ENCODE measurements at places on chromosomes 11 and 22.

DNA sequence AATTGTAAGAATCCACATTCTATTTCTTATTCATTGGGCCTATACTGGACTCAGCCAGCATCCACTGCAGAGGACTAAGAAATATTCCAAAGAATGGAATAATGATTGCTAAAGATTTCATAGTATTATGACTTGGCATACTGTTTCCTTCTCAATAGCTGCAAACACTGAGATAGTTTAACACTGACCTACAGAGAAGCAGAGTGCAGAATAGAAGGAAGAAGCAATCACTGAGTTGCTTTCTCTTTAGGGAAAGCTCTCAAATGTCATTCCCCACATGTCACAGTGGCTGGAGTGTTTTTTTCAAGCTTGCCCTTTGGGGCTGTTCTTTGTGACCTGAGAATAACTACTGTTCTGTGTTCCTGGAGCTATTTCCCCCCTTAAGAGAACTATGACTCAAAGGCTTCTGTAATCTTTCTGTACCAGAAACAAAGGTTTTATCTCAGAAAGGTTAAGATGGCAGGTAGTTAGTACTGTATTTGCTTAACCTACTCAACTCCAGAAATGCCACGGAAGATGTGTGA lies 243.6 kb upstream of the LUZP2 start:
- no peak for DNase-seq

- DNase-seq: no peak
Measured at GRCh38 chr11:59754494-59754858, 700 bp upstream of the STX3 start.

GRCh38 chr11:133606124-133606523 lies 73.8 kb upstream of the OPCML start:
- peak; percentile 24 for DNase-seq

DNA sequence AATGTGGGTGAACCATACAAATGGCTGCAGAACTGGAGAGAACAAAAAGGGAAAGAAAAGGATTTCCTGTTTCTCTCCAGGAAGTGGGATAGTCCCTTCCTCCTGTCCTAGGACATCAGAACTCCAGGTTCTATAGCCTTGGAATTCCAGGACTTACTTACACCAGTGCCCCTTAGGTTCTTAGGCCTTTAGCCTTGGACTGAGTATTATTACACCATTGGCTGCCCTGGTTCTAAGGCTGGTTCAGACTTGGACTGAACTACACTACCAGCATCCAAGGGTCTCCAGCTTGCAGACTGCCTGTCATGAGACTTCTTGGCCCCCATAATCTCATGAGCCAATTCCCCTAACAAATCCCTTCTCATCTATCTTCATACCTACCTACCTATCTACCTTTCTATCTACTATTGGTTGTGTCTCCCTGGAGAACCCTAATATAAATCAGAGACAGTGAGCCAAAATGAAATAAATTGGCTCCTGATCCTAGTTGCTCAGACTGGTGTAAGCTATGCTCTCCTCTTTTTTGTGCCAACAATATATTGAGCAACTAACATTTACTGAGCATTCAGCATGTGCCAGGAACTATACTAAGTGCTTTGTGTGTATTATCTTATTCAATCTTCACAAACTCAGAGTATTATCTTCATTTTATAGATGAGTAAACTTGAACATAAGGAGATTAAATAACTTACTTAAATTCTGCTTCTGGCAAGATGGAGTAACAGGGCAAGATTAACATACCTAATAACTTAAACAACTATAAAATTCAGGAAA lies 303.7 kb downstream of the TTC28 start:
- DNase-seq: no peak

- no peak for DNase-seq
Measured at GRCh38 chr11:123184531-123184930, 10.5 kb downstream of the CLMP start.

GRCh38 chr11:115884800-115885534 lies 380.8 kb upstream of the CADM1 start:
- DNase-seq: no peak

DNA sequence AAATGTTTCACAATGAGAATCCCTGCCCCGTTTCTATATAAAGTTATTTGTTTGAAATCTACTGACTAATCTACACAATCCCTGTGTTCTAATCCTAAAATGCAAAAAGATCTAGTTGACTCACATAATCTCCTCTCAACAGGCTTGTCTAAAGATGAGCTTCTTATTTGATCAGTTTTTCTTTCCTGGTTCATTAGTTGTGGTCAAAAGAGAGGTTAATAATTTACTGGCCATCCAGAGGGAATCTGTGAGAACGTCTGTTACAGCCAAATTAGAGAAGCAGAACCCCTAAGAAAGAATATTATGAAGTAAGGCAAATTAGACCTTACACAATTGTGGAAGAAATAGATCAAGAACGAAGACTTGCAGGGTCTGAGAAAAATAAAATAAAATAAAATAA lies 173.7 kb upstream of the ANO3 start:
- DNase-seq: no peak

DNA sequence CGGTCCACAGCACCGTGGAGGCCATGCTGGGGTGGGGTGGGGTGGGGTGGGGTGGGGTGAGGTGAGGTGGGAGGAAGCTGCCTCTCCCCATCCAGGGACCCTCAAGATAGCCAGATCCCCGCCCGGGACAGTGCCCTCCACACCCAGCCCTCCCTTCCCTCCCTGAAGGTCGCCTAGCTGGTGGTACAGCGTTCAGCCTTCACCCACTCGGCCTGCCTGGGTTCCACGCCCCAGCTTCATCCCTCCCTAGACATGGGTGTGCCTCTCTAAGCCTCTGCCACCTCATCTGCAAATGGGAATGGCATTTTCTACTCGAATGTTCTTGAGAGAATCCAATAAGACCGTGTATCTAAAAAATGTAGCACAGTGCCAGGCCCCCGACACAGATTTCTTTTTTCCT lies 17.8 kb downstream of the KCTD17 start:
- DNase-seq: no peak

GRCh38 chr11:60748225-60748624 lies 8.4 kb upstream of the MS4A15 start:
- no peak for DNase-seq

GRCh38 chr11:64687204-64687603 lies 35.8 kb downstream of the NRXN2 start:
- no peak for DNase-seq

GRCh38 chr11:12274558-12275197 lies 102.7 kb upstream of the PARVA start:
- no peak for DNase-seq

GRCh38 chr11:69657911-69658625 lies 17.1 kb downstream of the LTO1 start:
- DNase-seq: peak; percentile 91

DNA sequence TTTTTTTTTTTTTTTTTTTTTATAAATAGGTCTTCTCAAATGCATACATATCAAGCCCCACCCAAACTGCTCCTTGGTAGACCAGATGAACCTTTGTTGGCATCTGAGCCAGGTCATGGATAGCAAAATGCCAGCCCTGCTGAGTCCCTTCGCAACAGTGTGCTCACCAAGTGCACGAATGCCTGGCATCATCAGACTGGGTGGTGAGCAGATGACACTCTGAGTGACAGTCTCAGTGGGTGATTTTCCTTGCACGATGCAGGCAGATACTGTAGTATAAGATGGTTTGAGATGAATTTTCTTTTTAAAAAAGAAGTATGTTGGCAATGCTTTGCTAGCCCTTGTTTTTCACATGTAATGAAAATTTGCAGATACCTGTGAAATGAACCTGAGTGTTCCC lies 74.0 kb downstream of the RCN1 start:
- DNase-seq: no peak

DNA sequence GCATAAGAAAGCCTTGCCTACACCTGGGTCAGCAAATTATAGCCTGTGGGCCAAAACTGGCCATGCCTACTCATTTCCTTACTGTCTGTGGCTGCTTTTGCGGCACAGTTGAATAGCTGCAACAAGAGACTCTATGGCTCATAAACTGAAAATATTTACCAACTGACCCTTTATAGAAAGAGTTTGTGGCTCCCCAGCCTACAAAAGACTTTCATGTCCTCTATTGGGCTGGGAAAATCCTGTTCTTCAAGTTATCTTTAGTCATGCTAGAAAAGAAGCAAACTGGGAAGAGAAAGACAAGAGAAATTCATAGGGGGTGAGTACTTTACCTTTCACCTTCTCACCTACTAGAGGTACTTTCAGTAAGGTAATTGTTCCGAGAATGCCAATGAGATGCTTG lies 175.1 kb downstream of the SWAP70 start:
- no peak for DNase-seq

DNA sequence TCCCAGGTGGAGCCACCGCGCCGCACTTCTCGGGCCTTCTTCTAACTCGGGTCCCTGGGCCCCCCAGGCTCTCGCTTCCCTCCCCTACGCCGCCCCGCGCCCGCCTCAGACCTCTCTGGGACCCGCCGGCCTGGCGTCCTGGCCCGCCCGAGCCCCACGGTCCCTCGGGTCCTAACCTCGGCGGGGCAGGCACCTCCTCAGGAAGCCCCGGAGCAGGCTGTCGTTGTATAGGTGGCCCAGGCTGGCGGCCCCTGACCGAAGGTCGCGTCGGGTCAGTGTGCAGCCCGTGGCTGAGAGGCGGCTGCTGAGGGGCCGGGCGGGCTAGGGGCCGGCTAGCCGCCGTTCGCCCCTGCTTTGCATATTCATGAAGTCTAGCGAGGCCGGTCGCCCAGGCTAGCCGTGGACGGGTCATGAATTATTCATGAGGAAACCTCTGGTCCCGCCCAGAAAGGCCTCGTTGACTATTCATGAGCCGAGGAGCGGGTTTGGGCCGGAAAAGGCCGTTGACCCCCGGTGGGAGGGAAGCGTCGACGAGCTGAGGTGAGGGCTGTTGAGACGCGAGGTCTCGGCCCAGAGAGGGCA lies at the start of gene HORMAD2:
HORMAD2 (plus strand) TSS at position 513 of the 582 bp plus-strand sequence. CDS start 13,489 bp downstream, outside the sequence.
- DNase-seq: peak; percentile 93

GRCh38 chr11:110971140-110971539 lies 258.9 kb upstream of the ARHGAP20 start:
- no peak for DNase-seq

DNA sequence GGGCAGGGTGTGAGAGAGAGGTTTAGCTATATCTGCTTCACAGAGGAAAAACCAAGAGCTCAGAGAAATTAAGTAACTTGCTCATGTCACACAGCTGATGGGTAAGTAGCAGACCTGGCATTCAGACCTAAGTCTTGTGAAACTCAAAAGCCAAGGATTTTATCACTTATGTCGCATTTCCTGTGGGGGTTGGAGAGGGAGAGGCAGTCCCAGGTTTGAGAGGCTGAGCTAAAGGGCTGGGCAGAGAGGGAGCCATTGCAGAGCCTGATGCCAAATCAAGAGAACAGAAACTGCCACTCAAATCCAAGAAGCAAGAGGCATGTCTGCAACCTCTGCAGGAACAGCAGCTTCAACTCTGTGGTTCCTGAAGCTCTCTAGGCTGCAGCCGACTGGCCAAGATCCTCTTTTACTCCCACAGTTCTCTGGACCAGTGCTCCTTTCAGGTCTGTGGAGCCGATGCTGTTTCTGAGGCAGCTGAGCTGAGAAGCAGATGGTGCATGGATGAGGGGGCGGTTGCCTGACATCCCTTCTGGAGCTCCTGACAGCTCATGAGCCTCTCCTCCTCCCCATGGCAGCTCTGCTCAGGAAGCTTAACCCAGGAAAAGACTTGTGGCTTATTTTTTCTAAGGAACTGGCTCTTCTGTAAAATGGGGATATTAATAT lies 47.6 kb upstream of the NAV2 start:
- DNase-seq: peak; percentile 43

DNA sequence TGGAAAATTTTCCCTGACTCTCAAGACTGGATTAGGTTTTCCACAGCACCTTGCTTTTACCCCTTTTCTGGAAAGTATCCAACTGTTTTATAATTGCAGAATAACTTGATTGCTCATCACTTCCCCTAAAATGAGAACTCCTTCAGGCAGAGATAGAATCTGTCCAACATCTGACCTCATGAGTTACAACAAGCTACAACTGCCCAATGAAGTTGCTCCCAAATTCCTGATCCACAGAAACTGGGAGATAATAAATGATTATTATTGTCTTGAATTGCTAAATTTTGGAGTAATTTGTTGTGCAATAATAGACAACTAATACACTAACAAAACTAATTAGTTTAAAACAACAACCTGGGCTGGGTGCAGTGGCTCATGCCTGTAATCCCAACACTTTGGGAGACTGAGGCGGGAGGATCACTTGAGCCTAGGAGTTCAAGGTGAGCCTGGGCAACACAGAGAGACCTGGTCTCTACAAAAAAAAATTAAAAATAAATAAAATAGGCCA lies 10.0 kb upstream of the CCDC83 start:
- DNase-seq: no peak

- DNase-seq: no peak
Measured at GRCh38 chr22:46021577-46021976, 44.6 kb upstream of the WNT7B start.

- peak; percentile 6 for DNase-seq
Measured at GRCh38 chr11:102733232-102733875, 8.6 kb upstream of the MMP8 start.

DNA sequence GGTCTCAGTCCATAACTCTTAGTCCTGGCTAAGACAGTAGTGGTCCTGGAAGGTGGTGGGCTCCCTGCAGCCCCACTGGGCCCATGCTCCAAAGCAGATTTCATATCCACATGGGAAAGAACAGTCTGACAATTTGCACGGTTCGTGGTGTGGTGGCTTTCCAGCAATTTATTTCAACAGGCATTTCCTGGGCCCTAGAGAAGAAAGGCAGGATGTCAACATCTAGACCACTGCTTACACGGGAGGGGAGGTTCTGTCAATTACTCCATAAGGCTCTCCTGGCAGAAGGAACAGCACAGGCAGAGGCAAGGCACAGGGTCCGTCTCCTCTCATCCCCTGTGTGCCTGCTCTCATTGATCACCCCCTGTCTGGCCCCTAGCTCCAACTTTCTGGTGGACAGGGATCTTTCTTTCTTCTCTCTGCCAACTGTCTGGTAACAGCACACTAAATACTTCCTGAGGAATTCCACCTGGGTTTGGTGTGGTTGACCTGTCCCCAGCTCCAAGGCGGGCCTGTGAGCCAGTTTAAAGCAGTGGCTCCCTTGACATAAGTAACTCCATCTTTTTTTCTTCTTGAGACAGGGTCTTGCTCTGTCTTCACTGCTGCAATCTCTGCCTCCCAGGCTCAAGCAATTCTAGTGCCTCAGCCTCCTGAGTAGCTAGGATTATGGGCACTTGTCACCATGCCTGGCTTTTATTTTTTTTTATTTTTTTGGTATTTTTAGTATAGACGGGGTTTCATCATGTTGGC lies 5.1 kb upstream of the A4GALT start:
- no peak for DNase-seq

DNA sequence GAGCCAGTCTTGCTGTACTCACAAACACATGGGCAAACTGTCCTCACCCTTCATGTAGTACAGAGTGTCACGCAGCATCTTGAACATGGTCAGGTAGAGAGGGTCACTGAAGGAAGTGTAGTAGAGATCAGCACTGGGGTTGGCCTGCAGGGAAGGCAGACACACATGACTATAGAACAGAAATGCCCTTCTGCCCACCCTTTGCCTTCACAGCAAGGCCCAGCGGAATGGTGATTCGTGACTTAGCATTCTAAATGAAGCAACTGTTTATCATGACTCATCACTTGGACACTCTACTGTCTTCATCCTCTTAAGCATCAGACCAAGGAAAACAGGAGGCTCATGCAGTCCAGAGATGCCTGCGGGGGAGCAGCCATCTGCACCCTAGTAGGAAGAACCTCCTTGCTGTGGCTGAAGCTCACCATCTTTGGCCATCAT lies 33.4 kb downstream of the SERPIND1 start:
- no peak for DNase-seq
